ENCODE measurements at places on chromosomes 2 and 18. TPM values are rescaled to one million over a fixed set of nuclear protein-coding genes. Genes with fewer than 3 reads are reported as not detected.

The CYTIP gene
- 0.27 TPM for total RNA-seq

The ADAM23 gene
- 19.2 TPM for total RNA-seq

The FABP1 gene
- not detected for total RNA-seq

The TUBA4B gene
- not detected for total RNA-seq

The ARHGEF4 gene
- total RNA-seq = 6.3 TPM

DNA sequence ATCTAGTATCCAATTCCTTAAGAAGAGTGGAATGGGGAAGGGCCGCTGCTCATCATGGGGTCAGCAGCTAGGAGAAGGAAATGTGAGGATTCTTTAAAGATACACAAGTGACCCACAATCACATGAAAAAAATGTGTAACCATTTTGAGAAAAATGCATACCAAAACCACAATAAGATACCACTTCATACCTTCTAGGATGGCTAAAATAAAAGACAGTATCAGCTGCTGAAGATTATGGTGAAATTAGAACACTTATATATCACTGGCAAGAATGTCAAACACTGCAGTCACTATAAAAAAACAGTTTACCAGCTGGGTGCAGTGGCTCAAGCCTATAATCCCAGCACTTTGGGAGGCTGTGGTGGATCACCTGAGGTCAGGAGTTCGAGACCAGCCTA is 67.9 kb downstream of the C2orf74 start:
- DNase-seq = no peak

DNA sequence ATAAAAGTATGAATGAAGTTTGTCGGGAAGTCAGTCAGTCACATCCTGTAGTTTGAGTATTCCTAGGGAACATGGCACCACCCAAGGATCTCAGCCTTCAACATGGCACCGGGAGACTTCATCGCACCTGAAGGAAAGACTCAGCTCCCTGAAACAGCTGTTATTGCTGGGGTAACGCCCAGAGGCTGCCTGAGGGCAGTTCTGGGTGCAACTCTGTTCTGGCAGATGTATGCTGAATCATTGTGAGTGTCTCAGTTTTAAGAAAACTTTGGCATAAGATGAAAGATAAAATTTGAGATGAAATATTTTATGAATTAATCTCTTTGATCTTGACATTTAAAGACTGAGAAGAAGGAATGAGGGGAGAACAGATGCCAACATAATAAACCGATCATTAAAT is 49.9 kb upstream of the SERPINB2 start:
- DNase-seq = no peak

- DNase-seq = no peak
These were observed 56.1 kb downstream of the ASAP2 start for GRCh38 chr2:9262671-9263171.

DNA sequence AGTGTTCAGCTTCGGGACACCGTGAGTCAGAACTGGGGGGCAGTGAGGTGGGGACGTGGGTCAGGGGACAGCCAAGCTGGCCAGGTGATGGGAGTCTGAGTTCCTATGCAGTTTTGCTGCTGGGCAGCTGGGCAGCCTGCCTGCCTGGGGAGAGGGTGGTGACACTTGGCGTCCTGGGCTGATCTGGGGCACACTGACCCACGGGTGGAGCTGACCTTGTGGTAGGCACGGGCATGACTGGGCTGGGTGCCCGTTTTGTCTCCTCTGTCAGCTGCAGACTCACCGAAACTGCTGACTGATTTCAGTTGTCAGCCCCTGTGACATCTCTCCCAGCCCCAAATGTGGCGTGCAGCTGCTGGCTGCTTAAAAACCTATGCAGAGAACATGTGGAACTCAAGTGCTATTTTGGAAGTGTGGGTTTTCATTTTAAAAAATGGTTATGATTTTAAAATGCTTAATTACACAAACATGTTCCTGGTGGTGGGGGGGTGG is 32.6 kb upstream of the E2F6 start:
- DNase-seq = no peak

DNA sequence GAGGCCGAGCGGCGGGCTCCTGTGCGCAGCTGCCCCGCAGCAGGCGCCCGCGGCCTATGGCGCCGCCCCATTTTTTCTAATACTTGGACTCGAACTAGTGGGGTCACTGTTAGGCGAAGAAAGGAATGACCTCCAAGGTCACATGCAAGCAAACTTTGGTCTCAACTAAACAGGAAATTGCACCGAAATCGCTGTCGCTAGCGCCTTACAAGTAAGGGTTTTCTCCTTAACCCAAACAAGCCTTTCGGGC is 339 bp downstream of the ACAA2 start:
- DNase-seq = no peak

DNA sequence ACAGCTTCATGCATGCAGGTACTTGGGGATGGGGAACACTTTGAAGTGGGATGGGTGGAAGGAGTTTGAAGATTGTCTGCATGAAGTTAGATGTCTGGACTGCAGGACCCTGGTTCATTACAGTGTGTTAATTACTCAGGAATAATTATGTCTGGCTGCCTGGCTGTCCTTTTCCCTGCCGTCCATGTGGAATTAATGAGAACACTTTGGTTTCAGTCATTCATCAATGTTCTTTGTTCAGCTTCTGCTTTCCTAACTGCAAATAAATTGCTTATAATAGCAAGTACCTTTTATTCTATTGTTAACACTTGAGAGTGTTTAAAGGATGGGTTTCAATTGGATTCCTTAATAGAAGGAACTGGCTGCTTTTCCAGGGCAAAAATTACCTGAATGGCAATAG is 35.8 kb downstream of the MTCL1 start:
- DNase-seq = no peak

GRCh38 chr18:42980426-42980825 is 135.1 kb downstream of the RIT2 start:
- DNase-seq = no peak

DNA sequence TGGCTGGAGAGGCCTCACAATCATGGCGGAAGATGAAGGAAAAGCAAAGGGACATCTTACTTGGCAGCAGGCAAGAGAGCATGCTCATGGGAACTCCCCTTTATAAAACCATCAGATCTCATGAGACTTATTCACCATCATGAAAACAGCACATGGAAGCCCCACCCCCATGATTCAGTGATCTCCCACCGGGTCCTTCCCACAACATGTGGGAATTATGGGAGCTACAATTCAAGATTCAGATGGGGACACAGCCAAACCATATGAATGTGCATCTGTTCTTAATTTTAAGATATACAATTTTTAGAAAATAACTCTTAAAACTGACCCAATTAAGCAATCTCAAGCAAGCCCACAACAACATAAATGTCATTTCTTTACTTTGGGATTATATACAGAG is 12.6 kb downstream of the C18orf63 start:
- DNase-seq = no peak

GRCh38 chr2:45406621-45407020 is 204.4 kb downstream of the SRBD1 start:
- no peak for DNase-seq

DNA sequence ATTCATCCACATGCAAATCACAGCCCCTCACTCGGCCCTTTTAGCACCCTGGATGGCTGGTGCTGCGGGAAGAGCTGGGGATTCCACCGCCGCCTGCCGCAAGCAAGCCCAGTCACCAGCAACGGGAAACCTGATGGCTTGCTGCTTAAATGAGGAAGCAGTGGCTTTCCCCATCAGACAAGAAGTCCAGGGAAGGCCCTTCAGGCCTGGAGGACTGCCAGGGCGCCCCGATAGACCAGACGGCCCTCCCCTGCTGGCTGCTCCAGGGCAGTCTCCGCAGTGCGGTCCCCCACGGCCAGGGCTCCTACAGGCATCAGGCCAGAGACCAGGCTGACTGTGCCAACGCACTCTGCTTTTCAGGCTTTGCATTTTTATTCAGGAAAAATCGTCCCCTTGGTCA is 439.1 kb downstream of the EIPR1 start:
- DNase-seq = no peak

GRCh38 chr2:112692495-112692911 is 28.3 kb upstream of the NT5DC4 start:
- no peak for DNase-seq

DNA sequence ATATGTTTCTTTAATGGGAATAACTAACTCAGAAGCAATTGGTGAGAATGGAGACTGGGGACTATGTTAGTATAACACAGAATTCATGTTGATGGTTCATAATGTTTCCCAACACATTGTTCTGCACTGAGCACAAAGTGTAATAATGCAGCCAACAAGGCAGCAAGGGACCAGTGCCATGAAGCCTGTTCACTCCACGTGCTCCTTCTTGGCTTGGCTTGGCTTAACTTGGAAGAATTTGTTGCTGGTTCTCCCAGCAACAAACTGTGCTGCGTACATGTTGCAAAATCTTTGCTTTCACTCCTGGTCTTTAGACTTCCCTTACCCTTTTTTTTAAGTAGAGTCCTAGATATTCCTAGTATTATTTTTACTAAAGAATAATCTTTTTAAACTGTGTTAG is 129.7 kb downstream of the MAP3K20 start:
- DNase-seq = no peak

GRCh38 chr2:85930129-85931124 is 41.6 kb upstream of the ST3GAL5 start:
- DNase-seq = no peak

GRCh38 chr2:111167076-111167862 is 46.6 kb downstream of the BCL2L11 start:
- no peak for DNase-seq

- no peak for DNase-seq
These were observed 117.4 kb upstream of the DNAJC10 start for GRCh38 chr2:182598626-182599025.

DNA sequence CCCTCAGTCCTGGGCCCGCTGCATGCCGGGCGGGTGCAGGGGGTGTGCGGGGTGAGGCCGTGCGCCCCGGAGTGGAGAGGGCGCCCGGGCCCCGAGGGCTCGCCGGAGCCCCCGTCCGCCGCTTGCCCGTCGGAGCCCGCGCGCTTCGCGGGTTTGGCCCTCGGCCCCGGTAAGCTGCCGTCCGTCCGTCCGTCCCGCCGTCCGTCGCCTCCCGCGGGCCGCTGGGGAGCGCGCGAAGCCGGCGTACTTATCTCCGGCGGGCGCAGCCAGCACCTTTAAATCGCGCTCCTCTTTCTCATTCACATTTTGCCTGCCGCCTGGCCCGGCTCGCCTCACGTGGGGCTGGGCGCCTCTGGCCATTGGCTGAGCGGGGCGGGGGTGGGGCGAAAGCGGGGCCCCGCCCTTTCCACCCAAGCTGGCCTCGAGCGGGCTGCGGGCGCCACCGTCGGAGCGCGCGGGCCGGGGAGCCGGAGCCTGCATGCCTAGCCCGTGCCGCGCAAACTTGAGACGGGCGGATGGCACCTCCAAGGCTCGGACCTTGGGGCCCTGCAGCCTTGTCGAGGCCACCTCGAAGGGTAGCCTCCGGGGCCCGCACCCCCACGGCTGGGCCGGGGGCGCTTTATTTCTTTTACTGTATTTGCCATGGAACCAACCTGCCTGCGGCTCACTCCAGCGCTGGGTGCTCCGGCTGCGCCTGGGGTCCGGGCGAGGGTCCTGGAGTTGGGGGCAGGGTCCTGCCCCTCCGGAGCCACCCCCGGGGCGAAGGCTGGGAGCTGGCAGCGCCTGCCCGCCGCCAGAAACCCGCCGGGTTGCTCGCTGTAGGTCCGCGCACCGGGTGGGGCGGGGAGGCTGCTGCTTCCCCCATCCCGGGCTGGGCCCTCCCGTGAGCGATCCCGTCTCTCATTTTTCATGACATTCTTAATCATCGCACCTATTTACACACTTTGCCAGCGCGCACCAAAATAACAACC is at the start of gene GBX2:
Gene GBX2, minus strand, starts transcription at position 277 of the 971 bp plus-strand sequence. CDS start 415 bp downstream, outside the sequence.
- DNase-seq = peak; percentile 81

GRCh38 chr2:43292297-43292696 is 65.9 kb upstream of the ZFP36L2 start:
- DNase-seq = no peak

DNA sequence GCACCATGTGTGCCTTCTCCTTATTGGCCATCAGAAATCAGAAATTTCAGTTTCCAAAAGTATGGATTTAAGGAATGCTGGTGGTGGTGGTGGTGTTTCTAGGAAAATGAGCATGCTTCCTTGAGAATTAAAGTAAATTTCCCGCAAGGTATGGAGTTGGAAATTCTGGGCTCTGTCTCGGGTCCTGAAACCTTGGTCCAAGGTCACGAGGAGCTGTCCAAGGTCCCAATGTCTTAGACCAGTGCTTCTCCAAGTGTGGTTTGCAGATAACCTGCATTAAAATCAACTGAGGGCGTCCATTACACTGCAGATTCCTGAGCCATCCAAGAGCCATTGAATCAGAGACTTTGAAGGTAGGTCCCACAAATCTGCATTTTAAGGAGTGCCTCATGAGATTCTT is 210.9 kb upstream of the PKDCC start:
- no peak for DNase-seq

DNA sequence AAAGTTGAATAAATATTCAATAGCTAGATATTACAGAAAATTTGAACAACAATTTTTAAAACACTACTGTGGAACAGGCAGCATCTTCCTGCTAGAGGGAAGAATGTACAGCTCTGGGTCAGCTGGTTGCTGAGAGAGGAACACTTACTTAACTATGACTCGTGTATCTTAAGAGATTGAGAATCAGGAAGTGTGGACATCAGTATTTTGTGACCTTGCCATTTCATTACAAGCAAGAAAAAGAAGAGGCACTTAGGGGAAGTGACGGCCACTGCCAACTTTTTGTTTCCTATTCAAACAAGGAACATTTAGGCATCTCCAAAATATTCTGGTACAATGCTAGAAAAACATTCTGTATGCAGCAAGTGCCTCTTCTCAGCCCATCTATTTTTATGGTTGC is 45.9 kb downstream of the ITPRID2 start:
- no peak for DNase-seq

- DNase-seq = no peak
These were observed 145.1 kb upstream of the ITGB6 start for GRCh38 chr2:160345071-160345764.

DNA sequence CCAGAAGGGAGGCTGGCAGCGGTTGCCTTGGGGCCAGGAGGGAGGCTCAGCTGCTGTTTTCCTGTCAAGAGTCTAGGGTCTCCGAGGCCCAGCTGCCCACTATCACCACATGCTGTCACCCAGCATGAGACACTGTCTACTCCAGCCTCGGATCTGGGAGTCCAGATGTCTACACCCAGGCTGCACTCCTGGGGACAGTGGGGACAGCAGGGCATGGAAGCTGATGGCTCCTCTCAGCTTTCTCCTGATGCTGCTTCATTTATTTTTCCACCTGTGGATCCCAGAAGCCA is 134.0 kb downstream of the PTGR3 start:
- DNase-seq = no peak

DNA sequence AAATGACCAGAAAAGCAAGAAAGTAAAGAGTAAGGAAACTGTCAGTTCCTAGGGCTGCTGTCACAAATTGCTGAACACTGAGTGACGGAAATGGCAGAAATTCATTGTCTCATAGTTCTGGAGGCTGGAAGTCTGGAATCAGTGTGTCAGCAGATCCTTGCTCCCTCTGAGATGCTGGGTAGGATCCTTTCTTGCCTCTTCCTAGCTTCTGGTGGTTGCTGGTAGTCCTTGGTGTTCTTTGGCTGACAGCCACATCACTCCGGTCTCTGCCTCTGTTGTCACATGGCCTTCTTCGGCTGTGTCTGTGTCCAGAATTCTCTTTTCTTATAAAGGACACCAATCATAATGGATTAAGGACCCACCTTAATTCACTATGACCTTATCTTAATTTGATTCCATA is 21.9 kb downstream of the PLEKHB2 start:
- DNase-seq = no peak

GRCh38 chr2:59774821-59775433 is 778.5 kb downstream of the BCL11A start:
- no peak for DNase-seq

Measured in chondrocyte (in vitro differentiated cells).